ENCODE measurements at places on chromosomes 12 and 14. TPM values are rescaled to one million over a fixed set of nuclear protein-coding genes. Genes with fewer than 3 reads are reported as not detected.

GRCh38 chr12:46650688-46651087, 175.1 kb downstream of the SLC38A4 start:
- no peaks in the 10 kb centered on the region for H3K27me3 ChIP-seq
- H3K27ac ChIP-seq = no peak overlapping the region
- peaks cover 23% of the 10 kb centered on the region for H3K4me1 ChIP-seq
- no peak for DNase-seq
- H3K4me3 ChIP-seq = no peak overlapping the region

DIO3 gene
- not detected for polyA plus RNA-seq

GRCh38 chr12:33795536-33795935, 226.8 kb upstream of the ALG10 start:
- DNase-seq = no peak
- H3K36me3 ChIP-seq = no peaks in the 10 kb centered on the region
- no peaks in the 10 kb centered on the region for H3K4me1 ChIP-seq
- peaks cover 2% of the 10 kb centered on the region for H3K27me3 ChIP-seq

DNA sequence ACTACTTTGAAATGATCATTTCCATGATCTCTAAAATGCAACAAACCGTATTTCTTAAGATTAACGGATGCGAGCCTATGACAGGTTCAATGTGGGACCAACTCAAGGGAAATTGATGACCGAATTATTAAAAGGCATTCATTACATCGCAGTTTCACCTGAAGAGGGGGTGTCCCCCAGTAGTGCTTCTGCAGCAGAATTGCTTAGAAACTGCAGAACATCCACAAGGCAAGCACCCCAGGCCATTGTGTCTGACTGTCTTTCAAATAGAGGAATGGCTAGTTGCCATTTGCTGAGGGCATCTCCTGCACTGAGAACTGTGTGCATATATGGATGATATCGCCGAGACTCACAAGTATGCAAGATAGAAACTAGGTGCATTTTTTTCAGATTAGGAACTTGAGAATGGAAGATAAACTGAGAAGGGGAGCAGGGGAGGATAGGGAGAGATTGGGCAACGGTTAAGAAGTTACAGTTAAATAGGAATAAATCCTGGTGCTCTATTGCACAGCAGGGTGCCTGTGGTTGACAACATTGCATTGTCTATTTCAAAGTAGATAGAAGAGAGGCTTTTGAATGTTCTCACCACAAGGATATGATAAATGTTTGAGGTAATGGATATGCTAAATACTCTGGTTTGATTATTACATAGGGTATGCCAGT, 234.3 kb upstream of the PLEKHG7 start:
- no peak overlapping the region for H3K4me3 ChIP-seq
- peaks cover 11% of the 10 kb centered on the region for H3K4me1 ChIP-seq
- no peaks in the 10 kb centered on the region for H3K27me3 ChIP-seq
- DNase-seq = no peak

- H3K27ac ChIP-seq = peak overlapping the region; percentile 92
- peaks cover 30% of the 10 kb centered on the region for H3K36me3 ChIP-seq
- peaks cover 28% of the 10 kb centered on the region for H3K27me3 ChIP-seq
- H3K4me1 ChIP-seq = peaks cover 88% of the 10 kb centered on the region
- DNase-seq = no peak
Measured at GRCh38 chr12:51321882-51322281, 2.1 kb downstream of the BIN2 start.

DNA sequence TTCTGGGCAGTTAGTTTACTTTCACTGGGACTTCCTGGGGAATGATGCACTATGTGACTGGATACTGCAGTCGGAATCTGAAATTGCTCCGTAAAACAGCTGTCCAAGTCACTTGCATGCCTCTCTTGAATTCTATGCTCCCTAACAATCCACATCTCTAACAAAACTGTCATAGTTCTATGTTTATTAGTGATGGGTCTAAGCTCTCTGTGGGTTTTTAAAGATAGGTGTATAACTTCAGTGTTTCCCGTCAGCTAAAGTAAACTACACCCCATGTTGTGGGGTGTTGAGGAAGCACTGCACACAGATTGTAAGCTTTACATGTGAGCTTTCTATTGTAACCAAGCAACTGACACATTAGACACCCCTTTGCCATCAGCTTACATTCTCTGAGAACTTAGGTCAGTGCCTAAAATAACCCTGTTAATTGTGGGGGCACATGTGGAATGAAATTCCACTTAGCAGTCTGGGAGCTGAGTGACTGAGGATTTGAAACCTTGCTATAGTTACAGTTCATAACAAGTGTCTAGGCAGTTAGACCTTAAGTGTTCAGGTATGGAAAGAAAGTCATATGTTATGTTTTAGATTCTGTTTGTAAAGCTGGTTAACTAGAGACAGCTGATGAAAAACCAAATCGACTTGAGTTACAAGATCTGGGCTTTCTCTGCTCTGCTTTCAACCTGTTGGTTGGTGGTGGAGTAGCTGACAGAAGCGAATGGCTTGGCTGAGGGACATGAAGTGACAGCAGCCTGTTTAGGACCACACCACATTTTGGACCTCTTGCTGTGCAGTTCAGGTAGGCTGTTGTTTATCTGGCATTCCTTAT, 165.7 kb downstream of the AKAP6 start:
- no peak for DNase-seq
- no peak overlapping the region for H3K4me3 ChIP-seq
- H3K27ac ChIP-seq = no peak overlapping the region
- no peaks in the 10 kb centered on the region for H3K4me1 ChIP-seq

KRT4 gene
- polyA plus RNA-seq = not detected

VAMP1 gene
- 8.4 TPM for polyA plus RNA-seq

DNA sequence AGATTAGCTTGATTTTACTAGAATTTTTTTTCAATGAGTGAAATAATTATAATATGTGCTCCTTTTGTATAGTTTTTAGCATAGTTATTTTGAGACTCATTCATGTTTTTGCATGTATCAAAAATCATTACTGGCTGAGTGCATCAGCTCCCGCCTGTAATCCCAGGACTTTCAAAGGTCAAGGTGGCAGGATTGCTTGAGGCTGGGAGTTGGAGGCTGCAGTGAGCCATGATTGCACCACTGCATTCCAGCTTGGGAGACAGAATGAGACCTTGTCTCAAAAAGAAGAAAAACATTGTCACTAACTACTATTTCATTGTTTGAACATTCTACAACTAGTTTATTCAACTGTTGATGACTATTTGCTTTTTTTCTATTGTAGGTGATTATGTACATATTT, 802.7 kb downstream of the SLC16A7 start:
- no peaks in the 10 kb centered on the region for H3K27me3 ChIP-seq
- no peaks in the 10 kb centered on the region for H3K36me3 ChIP-seq
- no peak overlapping the region for H3K4me3 ChIP-seq
- H3K27ac ChIP-seq = no peak overlapping the region
- H3K4me1 ChIP-seq = no peaks in the 10 kb centered on the region
- DNase-seq = no peak

MYF6 gene
- not detected for polyA plus RNA-seq

- peaks cover 4% of the 10 kb centered on the region for H3K27me3 ChIP-seq
- no peak for DNase-seq
- no peaks in the 10 kb centered on the region for H3K36me3 ChIP-seq
- no peak overlapping the region for H3K4me3 ChIP-seq
- no peaks in the 10 kb centered on the region for H3K4me1 ChIP-seq
- no peak overlapping the region for H3K27ac ChIP-seq
Measured at GRCh38 chr14:103001651-103002396, 55.5 kb downstream of the CDC42BPB start.

SYCP3 gene
- not detected for polyA plus RNA-seq

ST8SIA1 gene
- polyA plus RNA-seq = not detected

- H3K4me3 ChIP-seq = no peak overlapping the region
- DNase-seq = no peak
- peaks cover 3% of the 10 kb centered on the region for H3K27me3 ChIP-seq
- no peaks in the 10 kb centered on the region for H3K36me3 ChIP-seq
- peaks cover 15% of the 10 kb centered on the region for H3K4me1 ChIP-seq
Measured at GRCh38 chr12:122117979-122118378, 39.4 kb downstream of the MLXIP start.

- no peaks in the 10 kb centered on the region for H3K36me3 ChIP-seq
- no peaks in the 10 kb centered on the region for H3K27me3 ChIP-seq
- peaks cover 22% of the 10 kb centered on the region for H3K4me1 ChIP-seq
- H3K4me3 ChIP-seq = no peak overlapping the region
- no peak overlapping the region for H3K27ac ChIP-seq
Measured at GRCh38 chr12:112370199-112370598, 12.0 kb downstream of the HECTD4 start.

DNA sequence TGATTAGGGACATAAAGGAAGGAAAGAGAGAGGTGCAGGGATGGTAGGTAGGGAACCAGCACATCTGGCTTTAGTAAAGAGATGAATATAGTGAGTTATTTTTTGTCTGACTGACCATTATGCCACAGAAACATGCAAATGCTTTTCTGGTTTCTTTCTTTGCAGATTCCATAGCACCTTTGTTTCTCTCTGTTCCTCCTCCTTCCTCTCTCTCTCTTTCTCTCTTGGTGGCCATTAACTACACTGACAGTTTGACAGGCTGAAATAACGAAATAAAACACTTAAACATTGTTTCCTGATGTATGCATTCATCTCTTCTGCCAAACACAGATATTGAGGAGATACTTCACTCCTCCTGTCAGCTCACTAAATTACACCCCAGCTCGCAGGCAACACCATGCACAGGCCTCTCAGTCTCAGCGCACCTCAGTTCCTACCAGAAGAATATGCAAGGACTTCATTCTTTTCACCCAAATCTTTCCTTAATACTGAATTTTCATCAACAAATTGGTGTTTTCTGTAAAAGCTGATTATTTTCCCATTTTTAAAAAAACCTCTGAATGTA, 406.9 kb upstream of the SOX5 start:
- no peak overlapping the region for H3K27ac ChIP-seq
- H3K4me1 ChIP-seq = no peaks in the 10 kb centered on the region
- no peak overlapping the region for H3K4me3 ChIP-seq
- H3K27me3 ChIP-seq = no peaks in the 10 kb centered on the region
- H3K36me3 ChIP-seq = no peaks in the 10 kb centered on the region
- DNase-seq = no peak

DNA sequence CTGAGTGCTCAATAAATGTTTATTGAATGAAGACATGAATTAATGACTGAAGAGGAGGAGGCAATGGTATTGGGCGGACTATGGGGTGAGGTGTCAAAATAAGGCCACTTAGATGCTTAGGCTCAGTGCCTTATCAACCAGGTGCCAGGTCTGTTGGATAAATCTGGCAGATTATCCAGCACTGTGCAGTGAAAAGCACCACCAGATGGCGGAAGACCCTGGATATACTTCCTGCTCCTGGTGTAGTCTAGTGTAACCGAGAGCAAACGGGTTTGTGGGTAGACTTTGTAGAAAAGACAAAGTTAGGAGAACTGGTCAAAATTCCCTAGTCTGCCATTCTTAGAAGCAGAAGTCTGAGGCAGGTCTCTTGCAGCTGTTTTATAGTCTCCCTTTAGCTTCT, 306.3 kb downstream of the ATP23 start:
- H3K27ac ChIP-seq = no peak overlapping the region
- H3K4me1 ChIP-seq = no peaks in the 10 kb centered on the region
- no peak for DNase-seq
- no peaks in the 10 kb centered on the region for H3K36me3 ChIP-seq
- H3K4me3 ChIP-seq = no peak overlapping the region
- peaks cover 2% of the 10 kb centered on the region for H3K27me3 ChIP-seq

- DNase-seq = no peak
- no peak overlapping the region for H3K4me3 ChIP-seq
- no peaks in the 10 kb centered on the region for H3K36me3 ChIP-seq
- peaks cover 7% of the 10 kb centered on the region for H3K4me1 ChIP-seq
Measured at GRCh38 chr12:26281320-26281719, 85.9 kb downstream of the SSPN start.

KLHL33 gene
- polyA plus RNA-seq = 0.21 TPM

TSPAN19 gene
- polyA plus RNA-seq = not detected

- no peaks in the 10 kb centered on the region for H3K36me3 ChIP-seq
- no peak overlapping the region for H3K27ac ChIP-seq
- peaks cover 11% of the 10 kb centered on the region for H3K27me3 ChIP-seq
- no peaks in the 10 kb centered on the region for H3K4me1 ChIP-seq
- DNase-seq = no peak
Measured at GRCh38 chr14:67532606-67532997, 488 bp upstream of the PLEKHH1 start.

DNA sequence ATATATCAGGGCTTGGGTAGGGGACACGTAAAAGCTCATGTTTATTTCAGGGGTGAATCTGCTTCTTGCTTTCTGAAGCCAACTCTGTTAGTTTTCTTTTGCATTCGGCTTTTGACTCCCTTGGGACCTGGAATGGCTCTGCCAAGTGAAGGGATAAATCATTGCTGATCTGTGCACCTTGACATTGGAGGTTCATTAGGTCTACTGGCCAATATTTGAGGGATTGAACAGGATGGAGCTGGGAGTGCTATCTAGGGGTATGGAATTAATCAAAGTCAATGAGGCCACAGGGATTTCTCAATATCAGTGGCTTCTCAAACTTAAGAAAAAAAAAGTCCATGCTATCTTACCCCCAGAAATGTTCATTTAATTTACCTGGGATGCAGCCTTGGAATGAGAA, 203.5 kb upstream of the RMST start:
- H3K4me1 ChIP-seq = no peaks in the 10 kb centered on the region
- no peak overlapping the region for H3K4me3 ChIP-seq
- no peaks in the 10 kb centered on the region for H3K36me3 ChIP-seq
- no peak overlapping the region for H3K27ac ChIP-seq

MYH7 gene
- not detected for polyA plus RNA-seq

DNA sequence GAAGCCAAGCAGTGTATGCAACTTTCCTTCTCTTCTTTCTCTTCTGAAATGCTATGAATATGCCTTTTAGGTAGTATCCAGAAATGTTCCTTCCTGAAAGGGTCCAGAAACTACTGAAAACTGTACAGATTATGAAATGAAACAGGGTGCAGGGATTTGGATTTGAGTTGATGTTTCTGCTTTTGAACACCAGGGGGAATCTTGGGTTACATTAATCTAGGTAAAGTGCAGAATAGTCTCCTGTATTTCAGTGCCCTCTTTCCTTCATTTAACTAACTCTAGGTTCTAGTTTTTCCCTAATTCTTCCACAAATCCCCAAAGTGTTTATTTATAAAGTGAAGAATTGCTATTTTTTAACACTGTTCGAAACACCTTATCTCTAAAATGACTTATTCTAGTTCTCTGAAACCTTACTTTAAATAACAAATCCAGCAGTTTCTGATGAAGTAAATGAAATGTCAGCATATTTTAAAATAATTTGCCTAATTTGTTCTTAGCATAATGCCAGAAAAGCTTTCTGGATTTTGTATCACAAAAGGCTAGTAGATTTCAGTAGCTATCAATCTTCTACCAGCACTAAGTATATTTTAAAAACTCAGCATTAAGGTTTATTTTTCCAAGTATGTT, 111.9 kb downstream of the LRRK2 start:
- no peaks in the 10 kb centered on the region for H3K36me3 ChIP-seq
- no peak overlapping the region for H3K4me3 ChIP-seq
- H3K27ac ChIP-seq = no peak overlapping the region
- DNase-seq = no peak
